Right ventricle myocardium superior (tissue), 1 donor: ENCODE measurements at places on chromosomes 5 and 9. TPM values are rescaled to one million over a fixed set of nuclear protein-coding genes. Genes with fewer than 3 reads are reported as not detected.
A peak's percentile ranks its signal among the peaks of the same experiment; 100 is the strongest.

The LIFR gene
- 53.2 TPM for total RNA-seq

The SLC25A2 gene
- total RNA-seq, result 0.16 TPM

The SLC34A3 gene
- not detected for total RNA-seq

The MYOZ3 gene
- total RNA-seq, result 4.0 TPM

The ENG gene
- total RNA-seq, result 118 TPM

The GARNL3 gene
- 12.6 TPM for total RNA-seq

The NEUROG1 gene
- not detected for total RNA-seq

The DMRT2 gene
- total RNA-seq, result not detected

The ADRB2 gene
- total RNA-seq, result 5.6 TPM

The NRG2 gene
- total RNA-seq, result 2.1 TPM

The SNAPC4 gene
- 3.3 TPM for total RNA-seq

The GRXCR2 gene
- 9.6 TPM for total RNA-seq

The MARCOL gene
- total RNA-seq, result not detected

The SLC45A2 gene
- total RNA-seq, result not detected

DNA sequence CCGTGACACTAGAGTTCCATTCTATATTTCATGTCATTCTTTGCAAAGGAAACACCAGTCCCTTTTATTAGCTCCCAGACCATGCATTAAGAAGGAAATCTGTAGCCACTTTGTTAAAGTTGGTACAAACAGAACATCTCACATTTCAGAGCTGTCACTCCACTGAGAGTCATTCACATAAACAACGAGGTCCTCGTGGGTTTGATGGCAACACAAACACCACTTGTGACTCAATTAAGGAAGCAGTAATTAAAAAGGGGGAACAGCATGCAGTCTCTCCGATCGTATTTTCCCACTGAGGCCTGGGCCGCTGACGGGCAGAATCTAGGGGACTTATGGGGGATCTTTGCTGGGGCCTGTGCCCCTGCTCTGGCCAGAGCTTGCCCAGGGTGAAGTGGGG is 94.2 kb upstream of the ZNF618 start:
- no peak for DNase-seq

- no peak for DNase-seq
These were observed 325.1 kb upstream of the PRR16 start for GRCh38 chr5:120139039-120139438.

DNA sequence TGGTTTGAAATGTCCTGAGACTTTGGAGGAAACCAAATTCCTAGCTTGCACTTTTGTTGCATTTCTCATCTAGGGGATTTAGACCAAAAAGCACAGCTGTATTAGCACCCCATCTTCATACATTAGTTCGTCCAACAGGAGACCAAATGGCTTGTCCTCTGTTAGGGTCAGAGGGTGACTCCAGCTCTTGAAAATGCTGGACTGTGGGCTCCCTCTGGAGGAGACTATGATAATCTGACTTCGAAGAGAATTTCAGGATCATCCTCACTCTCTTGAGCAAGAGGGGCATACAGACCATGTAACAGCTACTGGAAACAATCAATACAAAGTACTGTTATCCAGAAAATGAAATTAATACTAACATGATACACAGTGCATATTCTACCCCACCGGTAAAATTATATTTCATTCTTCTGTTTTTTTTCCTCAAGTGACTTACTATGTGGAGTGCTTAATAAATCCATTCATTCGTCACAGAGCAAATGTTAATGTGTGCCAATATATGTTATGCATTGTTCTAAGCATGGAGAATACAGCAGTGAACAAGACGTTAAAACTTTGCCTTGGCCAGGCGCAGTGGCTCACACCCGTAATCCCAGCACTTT is 63.7 kb upstream of the PPP2CA start:
- no peak for DNase-seq

DNA sequence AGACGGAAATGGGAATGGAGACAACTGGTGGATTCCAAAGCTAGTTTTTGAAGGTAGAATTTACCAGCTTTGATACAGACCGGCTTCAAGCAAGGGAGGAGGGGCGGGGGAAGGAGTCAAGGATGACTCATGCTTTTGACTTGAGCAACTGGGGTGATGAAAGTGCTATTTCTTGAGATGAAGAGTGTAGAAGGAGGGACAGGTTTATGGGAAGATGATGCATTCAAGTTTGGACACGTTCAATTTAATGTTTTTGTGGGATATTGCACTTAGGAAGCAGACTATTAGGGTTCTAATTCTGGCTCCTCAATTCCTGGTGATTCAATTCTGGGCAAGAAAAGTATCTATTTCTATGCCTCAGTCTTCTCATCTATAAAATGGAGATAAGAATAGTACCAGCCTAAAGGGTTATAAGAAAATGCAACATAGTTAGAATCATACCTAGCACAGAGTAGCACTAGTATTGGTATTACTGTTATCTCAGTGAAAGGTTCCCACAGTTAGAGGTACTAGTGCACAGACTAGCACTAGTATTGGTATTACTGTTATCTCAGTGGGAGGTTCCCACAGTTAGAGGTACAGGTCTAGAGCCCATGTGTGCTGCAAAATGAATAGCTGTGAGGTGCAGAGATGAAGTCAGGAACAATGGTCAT is 4.6 kb downstream of the NIPAL4 start:
- DNase-seq, result peak; percentile 45

DNA sequence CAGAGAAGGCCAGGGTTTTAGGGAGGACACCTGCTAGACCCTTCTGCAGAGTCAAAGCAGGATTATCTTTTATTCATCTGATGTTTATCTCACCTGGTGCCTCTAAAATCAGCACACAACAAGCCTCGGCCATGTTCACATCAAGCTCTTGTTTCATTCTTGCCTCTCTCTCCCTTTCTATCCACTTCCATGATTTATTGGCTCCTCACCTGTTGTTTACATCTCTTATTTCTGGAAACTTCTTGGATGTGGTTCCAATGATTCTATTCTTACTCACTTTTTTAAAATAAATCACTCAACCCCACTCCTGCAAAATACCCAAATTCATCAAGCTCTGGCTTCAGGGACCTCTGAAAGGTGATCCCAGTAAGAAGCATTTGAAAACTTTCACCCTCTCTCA is 407.0 kb upstream of the KLF4 start:
- DNase-seq, result no peak

DNA sequence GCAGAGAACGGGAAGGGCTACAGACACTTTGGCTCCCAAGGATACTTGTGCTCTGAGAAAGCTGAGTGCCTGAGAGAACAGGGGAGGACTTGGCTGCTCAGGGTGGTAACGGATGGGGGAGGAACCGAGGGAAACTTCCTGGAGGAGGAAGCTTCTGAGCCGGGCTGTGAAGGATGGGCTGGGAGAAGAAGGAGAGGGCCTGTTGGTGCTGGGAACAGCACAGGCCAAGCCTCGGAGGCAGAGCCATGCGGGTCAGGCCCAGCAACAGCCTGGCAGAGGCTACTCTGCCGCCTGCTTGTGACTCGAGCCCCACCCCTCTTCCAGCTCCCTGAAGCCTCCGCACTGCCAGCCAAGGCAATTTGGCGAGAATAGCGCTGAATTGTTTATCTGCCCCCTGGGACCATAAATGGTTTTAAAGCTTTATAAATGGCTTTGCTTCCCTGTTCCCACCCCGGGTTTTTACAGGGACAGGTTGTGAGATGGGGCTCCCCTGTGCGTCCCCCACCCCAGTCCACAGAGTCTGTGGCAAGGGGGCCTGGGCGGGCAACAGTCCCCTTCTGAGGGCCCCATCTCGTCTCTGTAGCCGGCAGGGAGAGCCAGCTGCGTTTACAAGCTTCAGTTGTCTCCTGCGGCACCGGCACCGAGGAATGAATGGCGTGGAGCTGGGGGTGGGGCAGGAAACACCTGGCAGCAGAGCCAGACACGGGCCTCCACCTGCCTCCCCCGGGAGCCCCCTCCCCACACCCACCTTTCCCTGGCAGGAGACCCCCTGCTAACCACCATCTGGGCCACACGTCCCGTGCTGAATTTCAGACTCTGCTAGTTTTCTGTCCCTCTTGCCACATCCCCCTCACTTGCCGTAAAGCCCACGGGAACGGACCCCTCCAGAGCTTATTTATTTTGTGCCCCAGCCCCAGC is 24.4 kb downstream of the FAM163B start:
- DNase-seq, result peak; percentile 78

DNA sequence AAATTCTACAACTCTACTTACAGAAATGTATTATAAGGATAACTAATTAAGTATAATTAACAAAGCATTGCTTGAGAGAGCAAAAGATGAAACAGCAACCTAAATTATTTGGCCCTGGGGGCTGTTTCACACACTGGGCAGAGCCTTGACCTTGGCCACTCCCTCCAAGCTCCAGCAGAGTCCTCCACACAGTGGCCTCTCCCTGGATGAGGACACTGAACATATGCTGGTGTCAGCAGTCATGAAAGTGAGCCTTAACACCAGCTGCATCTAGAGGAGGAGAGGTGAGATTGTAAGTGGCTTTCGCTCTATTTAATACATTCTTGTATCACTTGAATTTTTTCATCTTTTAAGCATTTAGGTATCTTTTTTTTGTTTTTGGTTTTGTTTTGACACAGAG is 23.3 kb upstream of the ZDHHC12 start:
- DNase-seq, result no peak

GRCh38 chr9:130680836-130681768 is 12.5 kb upstream of the EXOSC2 start:
- peak; percentile 87 for DNase-seq

- DNase-seq, result no peak
These were observed 162.1 kb downstream of the ARL15 start for GRCh38 chr5:54148067-54148845.

GRCh38 chr9:134052491-134052890 is 15.3 kb downstream of the BRD3 start:
- DNase-seq, result no peak

GRCh38 chr5:15073453-15073852 is 201.9 kb upstream of the ANKH start:
- DNase-seq, result no peak

DNA sequence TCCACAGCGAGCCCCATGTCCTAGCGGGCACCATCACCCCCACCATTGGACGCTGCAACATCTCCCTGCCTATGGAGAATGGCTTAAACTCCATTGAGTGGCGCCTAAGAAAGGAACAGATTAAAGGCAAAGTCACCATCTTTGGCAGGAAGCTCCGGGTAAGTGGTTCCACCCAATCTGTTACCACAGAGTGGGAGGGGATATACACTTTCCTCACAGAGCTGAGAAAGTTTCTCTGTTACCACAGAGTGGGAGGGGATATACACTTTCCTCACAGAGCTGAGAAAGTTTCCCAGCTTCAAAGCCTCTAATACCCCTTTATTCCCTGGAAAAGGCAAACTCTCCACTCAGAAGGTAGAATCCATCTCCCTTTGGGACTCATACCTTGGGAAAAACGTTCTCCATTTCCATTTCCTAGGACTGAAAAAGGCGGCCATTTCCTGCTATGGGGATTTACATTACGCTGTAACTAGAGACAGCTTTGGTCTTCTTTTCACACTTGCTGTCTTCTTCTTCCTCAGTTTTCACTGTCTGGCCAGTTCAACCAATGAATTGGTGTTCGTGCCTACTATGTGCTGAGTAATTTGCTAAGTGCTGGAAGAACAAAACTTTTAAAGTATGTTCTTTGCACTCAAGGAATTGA is 63.4 kb upstream of the WWC1 start:
- no peak for DNase-seq

DNA sequence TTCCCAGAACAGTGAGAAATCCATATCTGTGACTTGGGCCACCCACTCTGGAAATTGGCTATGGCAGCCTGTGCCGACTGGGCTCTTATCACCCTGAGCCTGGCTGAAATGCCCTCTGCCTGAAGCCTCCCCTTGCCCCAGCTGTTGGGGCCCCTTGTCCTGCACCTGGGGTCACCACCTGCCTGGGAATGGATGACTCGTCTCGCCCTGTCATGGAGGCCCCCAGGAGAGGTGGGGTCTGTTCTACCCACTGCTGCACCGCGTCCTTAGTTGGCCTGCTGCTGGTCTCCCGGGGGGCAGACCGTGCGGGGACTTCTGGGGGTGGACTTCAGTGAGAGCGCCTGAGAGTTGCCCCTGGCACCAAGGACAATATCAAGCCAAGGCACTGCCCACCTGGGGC is 46.6 kb upstream of the COL5A1 start:
- DNase-seq, result peak; percentile 35

GRCh38 chr9:101028346-101029314 is at the start of gene PLPPR1:
Gene PLPPR1 (plus strand): TSS chr9:101028727.
- peak; percentile 41 for DNase-seq

GRCh38 chr9:130938652-130939404 is at the start of gene FIBCD1:
Gene FIBCD1 (minus strand): TSS chr9:130939247. CDS start chr9:130938607, 640 bp downstream.
- no peak for DNase-seq
